ENCODE measurements at places on chromosomes 2 and 18.

- DNase-seq: no peak
Observed at GRCh38 chr2:144678736-144679135, 158.8 kb upstream of the ZEB2 start.

- DNase-seq: no peak
Observed at GRCh38 chr2:37568565-37568964, 102.9 kb downstream of the CDC42EP3 start.

GRCh38 chr2:38907743-38908562, 18.3 kb downstream of the ARHGEF33 start:
- DNase-seq: no peak

DNA sequence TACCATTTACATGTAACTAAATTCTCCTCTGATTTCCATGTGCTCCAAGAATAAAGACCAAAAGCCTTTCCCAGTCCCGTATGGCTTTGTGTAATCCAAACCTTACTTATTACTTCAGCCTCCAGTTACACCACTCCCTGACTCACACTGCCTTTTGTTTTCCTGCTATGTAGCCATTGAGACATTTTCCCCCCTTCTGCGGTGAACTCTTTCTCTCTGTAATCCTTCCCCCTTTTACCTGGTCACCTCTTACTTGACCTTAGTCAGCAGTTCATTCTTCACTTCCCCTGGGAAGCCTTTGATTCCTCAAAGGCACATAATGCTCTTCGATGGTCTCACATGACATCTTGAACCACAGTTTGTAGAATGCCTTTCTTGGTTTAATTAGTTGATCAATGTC, 256.0 kb upstream of the FANCL start:
- no peak for DNase-seq

DNA sequence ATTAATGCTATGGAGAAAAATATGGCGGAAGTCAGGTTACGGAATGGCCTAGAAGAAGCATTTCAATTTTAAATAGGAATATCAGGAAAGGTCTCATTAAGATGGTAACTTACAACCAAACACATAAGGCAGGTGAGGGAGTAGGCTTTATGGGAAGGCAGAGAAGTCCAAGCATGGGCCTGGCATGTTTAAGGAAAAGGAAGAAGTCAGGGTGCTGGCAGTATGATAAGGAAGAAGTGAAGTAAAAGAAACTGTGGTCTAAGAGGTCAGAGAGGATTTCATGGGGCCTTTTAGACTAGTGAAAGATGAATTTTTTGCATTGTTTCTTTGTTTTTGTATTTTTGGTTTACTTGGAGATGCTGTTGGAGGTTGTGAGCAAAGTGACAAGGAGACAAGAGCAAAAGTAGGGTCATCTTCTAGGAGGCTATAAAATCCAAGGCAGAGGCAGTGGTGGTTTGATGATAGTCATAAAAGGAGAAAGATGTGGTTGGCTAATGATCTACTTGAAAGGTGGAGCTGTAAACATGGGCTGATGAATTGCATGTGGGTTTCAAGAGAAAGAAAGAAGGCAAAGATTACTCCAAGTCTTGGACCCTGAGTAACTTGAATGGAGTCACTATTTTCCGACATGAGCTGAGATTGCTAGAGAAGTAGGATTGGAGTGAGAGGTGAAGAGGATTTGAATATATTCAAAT, 354.3 kb downstream of the GPD2 start:
- DNase-seq: no peak

DNA sequence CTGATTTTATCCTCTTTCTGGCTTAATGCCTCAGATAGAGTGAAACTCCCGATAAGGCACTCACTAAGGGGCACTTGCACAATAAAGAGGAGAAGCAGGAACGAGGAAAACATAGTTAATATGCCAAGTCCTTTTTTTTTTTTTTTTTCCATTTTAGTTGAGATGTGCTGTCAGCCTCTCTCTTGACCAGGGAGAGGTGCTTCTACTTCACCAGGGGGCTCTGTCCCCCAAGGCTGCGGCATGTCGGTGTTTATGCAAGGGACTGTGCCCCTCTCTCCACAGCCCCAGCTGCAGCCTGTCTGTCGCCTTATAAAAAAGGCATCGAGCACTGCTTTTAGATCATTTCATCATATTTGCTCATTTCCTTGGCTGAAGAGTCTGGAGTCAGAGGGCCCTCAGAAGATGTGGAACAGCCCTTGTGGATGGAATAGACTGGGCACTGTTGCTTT, 178.1 kb downstream of the SLC8A1 start:
- no peak for DNase-seq

DNA sequence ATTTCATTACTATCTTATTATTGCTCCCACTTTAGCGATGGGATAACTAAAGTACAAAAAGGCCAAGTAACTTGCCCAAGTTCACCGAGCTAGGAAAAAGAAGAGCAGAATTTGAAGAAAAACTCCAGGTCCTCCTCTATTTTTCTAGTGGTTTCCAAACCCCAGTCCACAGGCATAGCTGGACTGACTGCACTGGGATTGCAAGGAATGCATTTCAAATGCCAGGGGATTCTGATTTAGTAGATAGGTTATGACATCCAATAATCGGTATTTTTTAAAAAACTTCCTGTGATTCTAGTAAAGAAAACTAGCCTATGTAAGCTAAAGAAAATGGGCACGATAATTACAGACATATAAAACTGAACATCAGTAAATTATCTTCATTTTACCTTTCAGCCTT, 62.7 kb upstream of the GALNT5 start:
- DNase-seq: no peak

- DNase-seq: no peak
Observed at GRCh38 chr2:29567906-29568520, 353.4 kb downstream of the ALK start.

- DNase-seq: no peak
Observed at GRCh38 chr18:39105104-39105503, 1539.5 kb upstream of the CELF4 start.

- DNase-seq: peak; percentile 68
Observed at GRCh38 chr18:13381944-13382365, 163.4 kb downstream of the LDLRAD4 start.

DNA sequence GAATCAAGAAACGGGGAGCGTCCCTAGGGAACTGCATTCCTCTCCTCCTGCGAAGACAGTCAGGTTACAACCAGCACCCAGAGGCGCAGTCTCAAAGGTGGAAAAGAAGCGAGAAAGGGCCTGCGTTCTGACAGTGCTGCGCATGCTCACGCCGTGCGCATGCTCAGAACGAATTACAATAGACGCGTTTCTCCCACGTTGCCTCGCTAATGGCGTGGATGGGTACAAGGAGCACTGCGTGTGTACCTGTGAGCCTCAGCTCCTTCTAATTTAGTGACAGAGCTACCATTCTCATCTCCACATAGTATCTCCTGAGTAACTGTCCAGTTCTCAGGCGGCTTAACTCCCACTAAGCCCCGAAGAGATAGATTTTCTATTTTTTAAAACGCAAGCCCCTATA, 448.8 kb downstream of the TXNL1 start:
- no peak for DNase-seq

- no peak for DNase-seq
Observed at GRCh38 chr2:241350878-241351639, 5.0 kb upstream of the FARP2 start.

DNA sequence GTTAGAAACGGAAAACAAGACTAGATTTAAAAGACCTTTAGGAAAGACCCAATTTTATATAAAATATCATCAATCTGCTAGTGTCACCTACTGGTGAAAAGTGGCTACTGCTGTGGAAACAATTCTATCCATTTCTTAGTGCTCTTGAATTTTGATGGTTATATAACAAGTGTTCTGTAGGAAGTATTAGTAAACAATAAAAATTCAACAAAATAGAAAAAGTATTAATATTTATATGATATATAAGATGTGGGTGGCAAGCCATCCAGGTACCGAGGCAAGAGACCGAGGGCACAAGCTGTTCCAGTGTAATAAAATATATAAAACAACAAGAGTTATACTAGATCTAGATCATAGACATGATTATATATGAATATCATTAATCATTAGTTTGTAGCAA, 6.2 kb upstream of the TMEM87B start:
- peak; percentile 50 for DNase-seq

GRCh38 chr2:74571058-74571457, 16.5 kb downstream of the DOK1 start:
- peak; percentile 32 for DNase-seq

All from MV-4-11 (cell line).